Activated CD8-positive, alpha-beta memory T cell treated with anti-CD3 and anti-CD28 coated beads, Interleukin-2, amount 50 U/mL, for 4 hours (primary cell): ENCODE measurements at places on chromosomes 12 and 14.

- DNase-seq, result no peak
These were observed 10.9 kb upstream of the ITGB7 start for GRCh38 chr12:53217931-53218307.

GRCh38 chr12:82648259-82648909 lies 38.3 kb upstream of the TMTC2 start:
- DNase-seq, result no peak

GRCh38 chr14:53663709-53664108 lies 292.9 kb downstream of the BMP4 start:
- no peak for DNase-seq

DNA sequence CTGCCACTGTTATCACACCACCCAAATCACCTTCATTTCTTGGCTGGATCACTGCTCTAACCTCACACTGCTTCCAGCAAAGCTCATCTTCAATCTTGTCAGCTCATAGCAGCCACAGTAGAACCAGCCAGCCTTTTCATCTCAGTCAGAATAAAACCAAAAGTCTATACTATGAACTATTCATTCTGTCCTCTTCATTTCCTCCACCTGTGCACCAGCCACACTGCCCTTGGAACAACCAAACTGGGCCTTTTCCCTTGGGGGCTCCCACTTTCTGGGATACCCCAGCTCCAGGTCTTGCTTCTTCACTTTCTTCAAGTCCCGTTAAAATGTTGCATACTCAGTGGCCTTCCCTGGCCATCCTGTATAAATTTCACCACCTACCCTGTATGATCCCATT lies 234.4 kb upstream of the DAAM1 start:
- no peak for DNase-seq

DNA sequence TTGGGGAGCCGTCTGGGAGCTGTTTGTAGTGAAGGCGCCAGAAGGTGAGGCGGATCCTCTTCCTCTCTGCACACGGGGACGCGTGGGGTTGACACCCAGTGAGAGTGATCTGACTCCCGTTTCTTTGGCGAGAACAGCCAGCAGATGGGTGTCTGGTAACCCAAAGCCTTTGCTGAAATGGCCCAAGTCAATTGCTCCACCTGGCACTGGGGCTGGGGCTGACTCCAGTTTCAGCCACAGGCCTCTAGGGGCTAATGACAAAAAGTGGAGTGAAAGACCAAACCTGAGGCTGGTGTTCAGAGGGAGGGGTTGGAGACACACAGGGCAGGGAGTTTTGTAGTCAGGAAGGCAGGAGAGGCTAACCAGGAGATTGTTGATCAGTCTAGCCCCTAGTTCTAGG lies 87.0 kb downstream of the FRMD6 start:
- DNase-seq, result no peak

DNA sequence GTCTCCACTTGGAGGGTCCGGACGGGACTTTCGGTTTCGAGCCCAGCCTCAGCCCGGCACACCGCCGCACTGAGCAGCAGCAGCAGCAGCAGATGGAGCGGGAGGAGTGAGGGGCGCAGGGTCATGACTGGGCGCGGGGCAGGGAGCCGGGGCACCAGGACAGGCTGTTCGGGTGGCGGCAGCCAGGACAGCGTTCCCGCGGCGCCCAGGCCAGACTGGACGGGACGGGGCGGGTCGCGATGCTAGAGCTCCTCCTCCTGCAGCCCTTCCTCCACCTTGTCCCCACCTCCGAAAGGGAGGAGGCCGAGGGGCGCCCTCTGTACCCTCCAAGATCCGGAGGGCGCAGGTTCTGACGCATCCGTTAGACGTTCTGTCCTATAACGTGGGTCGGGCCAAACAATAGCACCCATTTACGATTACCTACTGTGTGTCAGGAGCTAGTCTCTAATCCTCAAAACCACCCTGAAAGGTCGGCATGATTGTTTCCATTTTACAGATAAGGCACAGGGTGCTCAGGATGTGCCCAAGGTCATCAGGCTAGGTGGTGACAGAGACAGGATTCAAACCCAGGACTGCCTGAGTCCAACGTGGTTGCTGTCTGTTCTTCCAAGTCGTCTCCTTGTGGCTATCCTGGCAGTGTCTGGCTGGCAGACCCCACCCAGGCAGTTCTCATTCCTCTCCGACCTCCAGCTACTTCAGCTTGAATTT lies at the start of gene FKBP11:
TSS of gene FKBP11 (minus strand) at position 189 of the 708 bp plus-strand sequence. CDS start at position 125, 64 bp downstream.
- DNase-seq, result peak; percentile 86

GRCh38 chr12:18970603-18971002 lies 158.9 kb upstream of the PLEKHA5 start:
- no peak for DNase-seq

- DNase-seq, result no peak
These were observed 80.6 kb upstream of the DBX2 start for GRCh38 chr12:45131506-45131905.

- no peak for DNase-seq
These were observed 1434.3 kb upstream of the FLRT2 start for GRCh38 chr14:84095681-84096080.

DNA sequence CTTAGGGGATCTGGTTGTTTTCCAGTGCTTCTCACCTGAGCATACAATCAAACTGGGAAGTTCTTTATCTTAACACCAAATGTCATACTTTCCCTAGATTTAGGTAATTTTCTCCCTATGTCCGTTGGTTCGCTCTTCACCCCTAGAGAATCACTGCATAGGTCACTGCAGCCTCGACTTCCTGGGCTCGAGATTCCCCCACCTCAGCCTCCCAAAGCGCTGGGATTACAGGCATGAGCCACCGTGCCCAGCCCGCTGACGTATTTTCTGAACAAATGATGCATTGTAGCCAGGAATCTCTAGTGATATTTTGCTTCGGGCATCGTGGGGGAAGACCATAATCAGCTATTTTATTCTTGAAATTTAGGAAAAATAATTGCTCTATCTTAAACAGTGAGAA lies 1.1 kb upstream of the RPL41 start:
- no peak for DNase-seq

- DNase-seq, result no peak
These were observed 226.0 kb upstream of the PWP1 start for GRCh38 chr12:107459641-107460040.

DNA sequence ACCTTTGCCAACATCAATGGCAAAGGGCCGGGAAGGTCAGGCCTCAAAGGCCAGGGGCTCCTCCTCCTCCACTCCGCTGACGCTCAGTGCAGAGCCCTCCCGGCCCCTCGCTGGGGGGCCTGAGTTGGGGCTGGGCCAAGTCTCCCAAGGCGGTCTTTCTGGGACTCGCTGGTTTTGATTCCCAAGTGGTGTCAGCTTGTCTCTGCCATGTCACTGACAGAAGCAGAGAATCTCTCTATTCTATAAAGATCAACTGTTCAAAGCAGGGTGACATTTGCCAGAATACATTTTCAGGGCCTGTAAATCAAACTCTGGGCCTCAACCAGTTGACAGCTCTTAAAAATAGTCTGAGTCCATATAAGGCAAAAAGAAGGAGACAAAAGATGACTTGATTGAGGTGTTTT lies 75.9 kb downstream of the CCDC88C start:
- DNase-seq, result no peak

GRCh38 chr14:59342516-59343484 lies 122.4 kb downstream of the GPR135 start:
- DNase-seq, result no peak

DNA sequence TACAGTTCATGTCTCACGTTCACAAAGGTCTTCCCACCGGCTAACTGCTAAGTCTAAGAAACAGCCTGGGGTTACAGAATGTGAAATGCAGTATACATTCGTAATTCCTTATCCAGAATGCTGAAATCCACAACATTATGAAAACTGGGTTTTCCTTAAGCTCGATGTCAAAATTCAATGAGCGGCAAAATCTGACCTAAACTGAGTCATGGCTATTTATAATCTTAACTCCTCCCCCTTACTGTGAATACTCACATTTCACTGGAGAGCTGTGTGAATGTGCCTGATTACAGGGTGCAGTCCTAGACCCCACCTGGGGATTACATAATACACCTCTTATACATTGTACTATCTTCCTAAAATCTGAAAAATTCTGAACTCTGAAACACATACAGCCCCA lies 35.3 kb downstream of the STX2 start:
- no peak for DNase-seq

DNA sequence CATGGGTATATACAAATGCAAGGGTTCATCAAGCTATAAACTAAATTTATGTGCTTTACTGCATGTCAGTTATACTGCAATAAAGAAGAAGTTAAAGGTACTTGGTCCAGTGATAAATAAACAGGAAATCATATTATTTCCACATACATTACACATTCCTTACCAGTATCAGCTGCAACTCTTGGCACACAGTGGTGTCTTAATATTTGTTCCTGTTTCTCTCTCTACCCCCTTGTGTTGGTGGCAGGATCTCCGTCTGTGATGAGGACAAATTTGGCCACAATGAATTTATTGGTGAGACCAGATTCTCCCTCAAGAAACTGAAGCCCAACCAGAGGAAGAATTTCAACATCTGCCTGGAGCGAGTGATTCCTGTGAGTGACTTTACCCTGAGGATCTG lies 19.2 kb upstream of the OAS1 start:
- no peak for DNase-seq

DNA sequence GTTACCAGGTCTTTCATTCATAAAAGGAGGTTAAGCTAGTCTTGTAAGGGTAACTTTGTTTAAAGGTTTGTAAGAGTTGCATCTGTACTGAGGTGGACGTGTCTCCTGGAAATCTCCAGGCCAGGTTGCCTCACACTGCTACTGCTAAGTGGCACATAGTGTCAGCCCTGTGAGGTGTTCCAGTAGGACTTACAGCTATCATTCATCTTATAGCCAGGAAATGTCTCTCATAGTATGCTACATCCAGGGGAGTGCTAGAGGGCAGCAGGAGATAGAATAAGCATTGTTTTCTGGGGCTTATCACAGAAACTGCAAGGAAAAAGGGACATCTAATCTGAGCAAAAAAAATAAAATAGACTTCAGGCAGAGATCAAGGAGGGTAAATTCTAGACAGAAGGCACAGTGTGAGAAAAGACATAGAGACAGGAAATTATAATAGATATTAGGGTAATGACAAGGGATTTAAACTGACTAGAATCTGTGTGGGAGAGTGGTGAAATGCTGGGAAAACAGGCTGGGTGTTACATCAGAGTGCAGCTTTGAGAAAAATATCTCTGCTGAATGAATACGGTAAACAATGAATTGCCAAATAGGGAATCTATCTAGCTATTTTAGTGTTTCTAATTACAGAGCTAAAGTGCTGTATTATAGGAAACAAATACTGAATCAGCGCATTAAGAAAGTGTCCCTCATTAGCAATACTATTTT lies 205.1 kb upstream of the ABCD2 start:
- no peak for DNase-seq

GRCh38 chr14:99546234-99546879 lies 57.6 kb downstream of the CCDC85C start:
- DNase-seq, result no peak

DNA sequence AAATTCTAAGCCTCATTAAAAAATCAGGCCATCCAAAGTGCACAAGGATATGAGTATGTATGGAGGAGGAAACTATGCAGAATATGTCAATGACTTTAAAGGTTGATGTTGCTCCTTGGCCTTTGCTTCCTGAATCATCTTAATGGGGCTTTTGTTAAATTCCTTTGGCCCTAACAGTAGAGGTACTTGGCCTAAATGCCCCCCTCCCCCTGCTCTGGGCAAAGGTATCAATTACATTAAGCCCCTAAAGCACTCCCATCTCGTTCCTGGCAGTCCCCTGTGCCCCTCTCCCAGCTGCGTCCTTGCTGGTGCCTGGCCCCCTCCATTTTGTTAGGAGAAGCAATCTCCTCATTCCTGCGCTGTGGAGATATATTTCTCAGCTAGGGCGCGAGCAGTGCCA lies 4.8 kb downstream of the COPZ1 start:
- no peak for DNase-seq

- DNase-seq, result no peak
These were observed 192.2 kb upstream of the LMNTD1 start for GRCh38 chr12:25745281-25745680.
